ENCODE measurements at places on chromosomes 4 and X.

GRCh38 chr4:128863312-128864075 lies 54.0 kb downstream of the JADE1 start:
- DNase-seq: peak; percentile 47

DNA sequence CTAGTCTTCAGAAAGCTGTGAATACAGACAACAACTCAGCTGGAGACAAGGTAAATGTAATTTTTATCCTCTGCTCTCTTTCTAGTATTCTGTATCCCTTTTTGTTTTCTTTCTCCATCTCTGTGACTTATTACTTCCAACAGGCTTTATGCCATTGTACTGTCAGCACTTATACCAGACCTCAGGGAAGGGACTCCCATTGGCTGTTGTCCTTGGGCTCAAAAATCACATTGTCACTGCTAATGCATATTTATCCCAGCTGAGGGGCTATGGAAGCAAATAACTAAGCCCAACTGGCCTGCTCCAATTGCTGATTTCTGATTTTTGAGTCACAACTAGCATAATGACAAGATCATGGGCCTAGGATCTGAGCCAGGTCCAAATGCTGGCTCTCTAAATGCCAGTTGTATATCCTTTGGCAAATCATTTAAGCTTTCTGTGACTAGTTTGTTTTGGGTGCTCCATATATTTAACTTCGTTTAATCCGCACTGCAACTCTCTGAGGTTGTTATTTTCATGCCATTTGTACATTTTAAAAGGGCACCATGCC lies 395.1 kb upstream of the GNPDA2 start:
- DNase-seq: no peak

DNA sequence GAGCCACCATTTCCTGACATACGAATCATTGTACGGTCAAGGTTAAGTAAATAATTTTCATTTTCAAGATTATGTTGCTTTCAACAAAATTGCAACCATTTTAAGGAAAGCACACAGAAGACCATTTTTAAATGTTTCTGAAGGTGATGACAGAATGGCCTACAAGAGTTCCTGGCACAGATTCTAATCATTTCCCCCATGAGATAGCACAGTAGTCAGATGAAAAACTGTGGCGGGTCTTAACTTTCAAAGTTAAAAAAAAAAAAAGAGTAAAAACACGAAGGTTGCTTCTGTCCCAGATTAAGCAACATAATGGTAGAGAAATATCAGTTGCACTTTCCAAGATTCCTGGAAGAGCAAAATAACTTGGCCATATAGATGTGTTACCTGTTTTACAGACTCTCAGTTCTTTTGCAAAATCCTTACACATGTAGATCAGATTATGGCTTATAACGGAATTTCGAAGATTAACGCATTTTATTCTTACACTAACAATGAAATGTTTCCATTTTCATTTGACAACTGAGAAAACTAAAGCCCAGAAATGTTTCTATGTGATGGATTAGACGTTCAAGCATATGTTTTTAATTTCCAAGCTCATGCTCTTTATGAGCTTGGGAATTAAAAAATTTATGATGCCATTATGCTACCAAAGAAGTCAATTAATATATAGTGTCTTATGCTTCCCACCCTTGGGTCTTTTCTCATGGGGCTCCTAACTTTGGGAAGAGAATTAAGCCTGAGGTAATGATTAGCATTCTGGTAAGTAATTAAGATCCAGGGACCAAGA lies 335.1 kb upstream of the CLNK start:
- no peak for DNase-seq

DNA sequence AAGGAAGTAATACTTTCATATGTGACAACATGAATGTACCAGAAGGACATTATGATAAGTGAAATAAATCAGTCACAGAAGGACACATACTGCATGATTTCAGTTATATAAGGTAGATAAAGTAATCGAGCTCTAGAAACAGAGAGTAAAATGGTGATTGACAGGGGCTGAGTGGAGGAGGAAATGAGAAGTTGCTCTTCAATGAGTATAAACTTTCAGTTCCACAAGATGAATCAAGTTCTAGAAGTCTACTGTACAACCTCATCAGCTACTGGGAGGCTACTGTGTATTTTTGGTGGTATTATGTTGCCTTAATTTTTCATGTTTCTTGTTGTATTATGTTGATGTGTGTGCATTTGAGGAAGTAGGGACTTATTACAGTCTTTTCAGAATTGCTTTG lies 270.9 kb upstream of the GRIA3 start:
- no peak for DNase-seq

GRCh38 chr4:40525752-40526598 lies 103.7 kb downstream of the RBM47 start:
- DNase-seq: no peak

DNA sequence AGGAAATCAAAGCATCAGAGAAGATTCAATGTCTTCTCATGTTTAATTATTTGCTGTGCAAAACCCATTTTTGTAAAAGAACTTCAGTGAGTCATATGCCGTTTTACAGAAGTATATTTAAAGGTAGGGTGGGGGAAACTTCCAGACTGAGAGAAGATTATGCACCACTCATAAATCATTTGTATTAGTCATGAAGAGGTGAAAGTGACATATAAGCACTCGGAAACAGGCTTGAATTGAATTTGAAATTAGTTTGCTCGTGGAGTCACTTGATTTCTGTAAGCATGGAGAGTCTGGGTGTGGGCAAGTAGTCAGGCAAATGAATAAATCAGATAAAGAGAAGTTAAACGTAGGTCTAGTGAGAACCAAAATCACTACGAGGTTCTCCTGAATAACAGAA lies 335.1 kb downstream of the ANK2 start:
- DNase-seq: no peak

- no peak for DNase-seq
Measured at GRCh38 chr4:37645736-37646135, 40.4 kb downstream of the RELL1 start.

DNA sequence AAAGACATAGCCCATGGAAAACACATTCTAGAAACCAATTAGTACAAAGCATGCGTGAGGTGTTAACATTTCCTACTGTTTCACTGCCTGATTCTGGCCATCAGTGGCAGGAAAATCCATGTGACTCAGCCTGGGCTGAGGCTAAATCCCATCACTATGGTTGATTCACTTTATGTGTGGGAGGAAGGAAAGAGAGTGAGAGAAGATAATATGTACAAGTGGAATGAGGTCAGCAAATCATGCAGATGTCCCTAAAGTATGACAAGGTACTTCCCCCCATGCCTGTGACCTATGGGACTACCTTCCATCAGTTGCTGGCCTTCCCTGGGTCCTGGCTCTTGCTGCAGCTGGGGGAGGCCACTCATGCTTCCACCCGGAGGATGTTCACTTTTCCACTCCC lies 64.2 kb upstream of the MAP3K15 start:
- DNase-seq: no peak

- DNase-seq: no peak
Measured at GRCh38 chr4:140293979-140294378, 79.5 kb upstream of the SCOC start.

GRCh38 chr4:4871242-4871572 lies 11.7 kb downstream of the MSX1 start:
- DNase-seq: no peak

- no peak for DNase-seq
Measured at GRCh38 chr4:52946855-52947254, 84.7 kb downstream of the RASL11B start.

DNA sequence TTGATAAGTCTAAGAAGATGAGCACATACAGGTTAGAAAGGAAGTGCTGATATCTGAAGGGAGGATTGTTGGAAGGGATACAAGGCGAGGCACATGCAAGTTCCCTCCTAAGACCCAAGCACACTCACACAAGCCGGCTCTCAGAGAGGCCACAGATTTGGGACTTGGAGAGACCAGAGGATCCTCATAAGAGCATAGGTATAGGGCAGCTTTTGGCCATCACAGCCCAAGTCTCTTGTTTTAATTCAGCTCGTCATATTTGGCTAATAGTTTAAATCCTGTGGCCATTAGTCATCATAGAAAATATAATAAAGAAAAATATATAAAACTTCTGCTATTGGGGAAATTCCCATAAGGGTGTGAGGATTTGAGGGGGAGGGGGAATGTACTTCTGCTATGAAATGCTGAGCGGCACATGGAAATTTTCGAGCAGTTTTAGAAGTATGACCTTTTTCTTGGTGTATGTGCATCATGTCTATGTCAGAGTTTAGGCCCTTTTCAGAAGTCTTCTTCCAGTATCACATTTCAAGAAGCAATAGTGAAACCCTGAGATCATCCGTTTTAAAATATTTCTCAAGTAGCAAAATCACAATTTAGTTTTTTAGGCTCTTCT lies 97.7 kb downstream of the NFKB1 start:
- no peak for DNase-seq

DNA sequence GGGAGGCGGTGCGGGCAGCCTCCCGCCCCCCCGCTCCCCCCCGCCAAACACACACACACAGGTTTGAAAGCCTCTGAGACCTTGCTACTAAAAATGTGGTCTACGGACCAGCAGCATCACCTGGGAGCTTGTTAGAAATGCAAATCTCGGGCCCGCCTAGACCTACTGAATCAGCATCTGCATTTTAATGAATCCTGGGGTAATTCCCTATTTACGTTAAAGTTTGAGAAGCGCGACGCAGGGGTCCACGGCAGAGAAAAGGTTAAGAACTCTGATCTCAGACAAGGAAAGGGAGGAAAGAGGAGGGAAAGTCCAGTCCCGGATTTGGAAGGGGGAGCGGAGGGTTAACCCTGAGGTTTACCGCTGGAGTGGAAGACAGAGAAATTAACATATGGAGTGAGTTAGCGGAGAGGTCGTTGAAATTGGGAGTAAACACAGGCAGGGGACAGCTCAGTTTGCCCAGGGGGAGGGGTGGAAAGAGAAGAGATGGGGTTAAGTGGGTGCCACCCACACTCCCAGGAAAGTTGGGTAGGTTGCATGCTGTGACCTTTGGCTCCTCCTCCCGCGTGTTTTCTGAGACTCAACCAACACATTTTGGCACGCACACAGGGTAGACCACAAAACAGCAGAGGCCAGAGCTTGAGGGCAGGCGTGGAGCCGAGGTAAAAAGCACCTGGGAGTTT lies 483.6 kb downstream of the BCOR start:
- DNase-seq: no peak

- no peak for DNase-seq
Measured at GRCh38 chr4:177975315-177975987, 533.2 kb upstream of the AGA start.

DNA sequence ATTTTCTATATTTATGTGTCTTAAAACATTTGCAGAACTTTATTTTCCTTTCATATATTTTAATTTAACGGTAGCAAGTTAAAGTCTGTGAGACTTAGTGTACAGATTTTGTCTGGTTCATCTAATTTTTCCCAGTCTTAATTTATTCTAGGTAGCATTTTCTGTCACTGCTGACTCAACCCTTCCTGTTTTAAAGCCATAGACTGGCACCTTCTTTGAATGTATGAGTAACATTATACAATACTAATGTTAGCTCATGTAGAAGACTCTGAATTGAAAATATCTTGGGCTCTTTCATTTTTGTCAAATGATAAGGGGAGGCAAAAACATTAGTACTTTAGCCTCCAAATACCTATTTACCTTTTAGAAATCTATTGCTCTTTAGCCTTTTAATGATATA lies 43.6 kb downstream of the BLTP1 start:
- no peak for DNase-seq

- no peak for DNase-seq
Measured at GRCh38 chrX:37347420-37347819, 1.7 kb upstream of the PRRG1 start.

GRCh38 chr4:122458625-122459024 lies 2.1 kb upstream of the IL2 start:
- no peak for DNase-seq

GRCh38 chrX:17025621-17026302 lies 79.3 kb downstream of the REPS2 start:
- no peak for DNase-seq

- no peak for DNase-seq
Measured at GRCh38 chr4:85514117-85514516, 39.2 kb downstream of the ARHGAP24 start.

DNA sequence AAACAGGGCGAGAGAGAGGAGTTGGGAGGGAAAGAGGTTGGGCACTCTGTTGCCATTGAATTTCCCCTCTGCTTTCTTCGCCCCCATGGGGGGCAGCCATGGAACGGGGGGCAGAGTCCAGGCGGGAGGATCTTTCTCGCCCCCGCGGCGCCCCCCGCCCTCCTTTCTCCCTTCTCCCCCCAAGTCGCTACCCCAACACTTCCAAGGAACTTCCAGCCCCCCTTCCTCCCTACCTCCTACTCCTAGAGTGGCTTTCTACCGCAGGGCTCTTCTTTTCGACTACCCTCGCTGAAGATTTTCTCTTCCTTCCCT lies 594 bp upstream of the STAG2 start:
- no peak for DNase-seq

DNA sequence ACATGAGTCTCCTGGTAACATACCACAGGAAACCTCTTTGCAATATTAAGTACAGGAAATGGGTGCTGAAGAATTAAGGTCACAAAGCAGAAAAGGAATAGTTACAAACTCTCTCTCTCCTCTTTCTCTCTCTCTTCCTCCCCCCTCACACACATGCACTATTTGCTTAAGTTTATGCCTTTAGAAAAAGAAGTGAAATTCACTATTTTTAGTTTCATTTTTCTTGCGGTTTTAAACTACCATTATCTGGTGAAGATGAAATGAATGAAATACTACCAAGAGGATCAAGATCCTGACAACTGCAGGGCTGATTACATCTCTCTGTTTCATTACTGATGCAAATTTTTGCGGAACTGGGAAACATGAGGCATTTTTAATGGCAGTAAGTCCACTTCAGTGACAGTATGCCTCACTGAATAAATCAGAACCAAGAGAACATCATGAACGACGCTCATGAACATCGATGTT lies 64.3 kb upstream of the FTHL17 start:
- DNase-seq: peak; percentile 33

DNA sequence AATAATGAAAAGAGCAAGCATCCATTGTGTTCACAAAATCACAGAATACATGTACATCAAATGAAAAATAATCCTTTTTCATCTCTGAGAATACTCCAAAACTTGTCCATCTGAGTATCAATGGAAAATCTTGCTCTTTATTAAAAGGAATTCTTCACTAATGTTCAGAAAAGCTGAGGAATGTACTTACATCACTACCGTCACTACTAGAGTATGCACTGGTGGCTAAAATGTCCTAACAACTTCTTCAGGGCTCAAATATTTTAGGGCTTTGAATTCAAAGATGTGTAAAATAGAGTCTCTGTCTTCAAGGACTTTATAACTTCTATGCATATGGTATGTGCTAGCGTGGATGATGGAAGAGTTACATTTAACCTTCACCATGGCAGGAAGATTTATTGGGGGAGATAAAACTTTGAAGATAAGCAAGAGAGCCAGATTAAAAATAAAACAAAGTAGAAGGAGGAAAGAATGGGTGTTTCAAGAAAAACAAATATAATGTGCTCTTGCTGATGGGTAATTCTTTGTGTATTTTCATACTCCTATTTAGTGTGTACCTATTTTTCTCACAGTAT lies 55.1 kb downstream of the DMD start:
- no peak for DNase-seq

DNA sequence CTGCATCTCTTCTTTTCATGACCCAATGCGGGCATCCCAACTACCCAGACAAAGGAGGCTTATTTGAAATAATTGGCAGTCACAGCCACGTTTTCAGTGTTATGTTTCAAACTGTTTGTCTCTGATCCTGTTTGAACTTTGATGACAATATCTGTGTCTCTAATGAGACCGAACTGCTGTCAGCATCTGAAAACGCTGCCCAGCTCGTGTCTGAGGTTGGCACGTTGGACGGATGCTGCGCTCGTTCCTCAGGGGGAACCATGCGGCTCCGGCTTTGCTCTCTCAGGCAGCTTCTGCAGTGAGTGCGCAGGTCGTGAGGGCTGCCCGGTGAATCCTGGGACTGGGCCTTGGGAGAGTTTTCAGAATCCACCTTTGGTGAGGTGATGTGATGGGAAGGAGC lies 58.4 kb upstream of the SORBS2 start:
- DNase-seq: no peak

- no peak for DNase-seq
Measured at GRCh38 chr4:47784222-47784621, 53.6 kb downstream of the CORIN start.
